ENCODE measurements at places on chromosomes 1 and 21.

- DNase-seq: no peak
These were observed 6.8 kb downstream of the HES2 start for GRCh38 chr1:6412896-6413295.

DNA sequence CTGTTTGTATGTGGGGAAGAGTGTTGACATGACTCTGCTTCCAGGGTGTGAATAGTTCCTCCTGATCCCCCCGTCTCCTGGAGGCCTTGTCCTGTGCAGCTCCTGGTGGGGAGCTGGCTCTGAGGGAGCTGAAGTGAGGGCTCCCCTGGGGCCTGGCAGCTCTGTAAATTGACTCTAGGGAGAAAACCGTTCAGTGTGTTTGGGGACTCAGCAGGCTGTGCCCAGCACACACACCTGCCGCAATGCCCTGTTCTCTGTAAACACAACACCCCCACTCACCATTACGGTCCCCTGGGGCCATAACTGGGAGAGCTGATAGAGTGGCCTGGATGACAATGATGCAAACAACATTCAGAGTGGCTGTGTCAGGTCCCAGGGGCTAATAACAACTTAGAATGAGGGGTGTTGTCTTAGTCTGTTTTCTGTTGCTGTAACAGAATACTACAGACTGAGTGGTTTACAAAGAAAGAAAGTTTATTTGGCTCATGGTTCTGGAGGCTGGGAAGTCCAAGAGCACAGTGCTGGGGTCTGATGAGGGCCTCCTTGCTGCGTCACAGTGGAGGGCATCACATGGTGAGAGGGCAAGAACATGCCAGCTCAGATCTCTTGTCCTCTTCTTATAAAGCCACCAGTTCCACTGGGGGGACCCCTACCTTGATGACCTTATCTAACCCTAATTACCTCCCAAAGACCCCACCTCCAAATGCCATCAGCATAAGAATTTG lies 15.3 kb downstream of the ADORA1 start:
- no peak for DNase-seq

- DNase-seq: no peak
These were observed 13.7 kb downstream of the EFCAB7 start for GRCh38 chr1:63537006-63537405.

DNA sequence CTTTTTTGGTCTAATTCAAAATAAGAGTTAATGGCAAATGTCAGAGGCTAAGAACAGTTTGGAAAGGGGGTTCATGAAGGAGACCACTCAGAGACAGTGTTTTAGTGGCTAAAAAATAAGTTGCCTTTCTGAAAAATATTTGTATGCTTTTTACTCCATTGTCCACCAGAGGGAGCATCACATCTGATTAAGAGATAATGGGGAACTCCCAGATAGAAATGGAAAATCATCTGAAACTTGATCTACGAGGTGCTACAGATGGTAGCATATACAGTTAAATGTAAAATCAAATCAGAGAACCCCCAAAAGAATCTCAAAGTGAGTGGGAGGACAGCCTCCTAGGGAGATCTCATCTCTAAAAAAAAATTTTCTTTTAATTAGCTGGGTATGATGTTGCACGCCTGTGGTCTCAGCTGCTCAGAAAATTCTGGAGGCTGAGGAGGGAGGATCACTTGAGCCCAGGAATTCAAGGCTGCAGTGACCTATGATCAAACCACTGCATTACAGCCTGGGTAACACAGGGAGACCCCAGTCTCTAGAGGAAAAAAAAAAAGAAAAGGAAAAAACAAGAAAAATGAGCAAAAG lies 9.7 kb downstream of the SMYD3 start:
- no peak for DNase-seq

GRCh38 chr1:202589190-202589930 lies 120.9 kb downstream of the SYT2 start:
- DNase-seq: no peak

- DNase-seq: no peak
These were observed 15.8 kb downstream of the ADGRB2 start for GRCh38 chr1:31748365-31748764.

DNA sequence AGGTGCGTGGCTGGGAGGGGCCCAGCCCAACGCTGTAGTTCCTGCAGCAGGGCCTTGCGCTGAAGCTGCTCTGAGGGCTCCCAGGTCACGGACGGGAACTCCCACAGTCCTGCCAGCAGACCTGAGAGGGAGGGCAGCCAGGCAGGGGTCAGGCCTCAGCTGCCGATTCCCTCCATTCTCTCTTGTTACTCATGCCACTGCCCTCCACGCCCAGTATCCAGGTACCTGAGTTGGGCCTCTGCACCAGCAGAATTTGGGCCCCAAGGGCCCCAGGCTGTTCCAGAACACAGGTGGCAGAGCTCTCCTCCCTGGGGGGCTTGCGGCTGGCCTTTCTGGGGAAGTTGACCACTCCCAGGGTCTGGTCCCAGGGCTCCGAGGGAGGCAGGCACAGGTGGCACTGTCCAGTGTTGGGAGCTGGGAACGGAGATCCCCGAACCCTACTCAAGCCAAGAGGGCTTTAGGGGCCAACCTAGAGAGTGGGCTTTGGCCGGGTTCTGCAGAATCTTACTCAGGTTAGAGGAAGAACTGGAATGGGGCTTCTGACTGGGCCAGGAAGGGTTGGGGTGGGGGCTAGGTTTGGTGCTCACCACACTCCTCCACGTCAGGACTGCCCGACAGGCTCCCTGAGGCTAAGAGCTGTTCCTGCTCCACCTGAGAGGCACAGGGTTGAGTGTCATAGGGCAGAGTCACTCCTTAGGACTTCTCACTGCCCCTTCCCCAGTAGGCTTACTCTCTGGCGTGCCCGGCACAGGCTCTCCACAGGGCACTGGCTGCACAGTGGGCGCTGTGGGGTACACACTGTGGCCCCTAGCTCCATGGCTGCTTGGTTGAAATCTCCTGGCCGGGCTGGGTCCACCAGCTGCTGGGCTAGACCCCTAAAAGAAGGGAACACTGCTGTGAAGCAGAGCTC lies 5.0 kb downstream of the HPDL start:
- no peak for DNase-seq

DNA sequence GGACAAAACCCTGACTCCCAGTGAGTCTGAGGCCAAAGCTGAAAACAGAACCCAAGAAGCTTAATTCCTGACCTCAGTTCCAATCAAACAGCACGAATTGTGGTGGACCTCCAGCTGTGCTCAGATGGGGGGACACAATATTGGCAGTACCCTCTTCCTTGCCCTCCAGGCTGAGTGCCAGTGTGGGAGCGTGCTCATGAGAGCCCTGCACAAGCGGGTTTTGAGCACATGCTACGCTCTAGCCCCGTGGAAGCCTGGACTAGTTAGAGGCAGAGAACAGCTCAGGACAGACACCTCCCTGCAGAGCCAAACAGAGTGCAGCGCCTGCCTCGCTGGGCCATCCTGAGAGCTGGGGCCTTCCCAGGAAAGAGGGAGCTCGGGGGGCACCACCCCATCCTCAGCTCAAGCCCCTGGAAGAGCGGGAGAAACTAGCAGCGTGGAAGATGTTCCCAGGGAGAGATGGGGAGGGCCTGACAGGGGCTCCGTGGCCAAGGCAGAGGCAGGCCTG lies 2.8 kb upstream of the SLC25A34 start:
- DNase-seq: no peak

GRCh38 chr1:232170909-232171308 lies 459.0 kb downstream of the SIPA1L2 start:
- no peak for DNase-seq

DNA sequence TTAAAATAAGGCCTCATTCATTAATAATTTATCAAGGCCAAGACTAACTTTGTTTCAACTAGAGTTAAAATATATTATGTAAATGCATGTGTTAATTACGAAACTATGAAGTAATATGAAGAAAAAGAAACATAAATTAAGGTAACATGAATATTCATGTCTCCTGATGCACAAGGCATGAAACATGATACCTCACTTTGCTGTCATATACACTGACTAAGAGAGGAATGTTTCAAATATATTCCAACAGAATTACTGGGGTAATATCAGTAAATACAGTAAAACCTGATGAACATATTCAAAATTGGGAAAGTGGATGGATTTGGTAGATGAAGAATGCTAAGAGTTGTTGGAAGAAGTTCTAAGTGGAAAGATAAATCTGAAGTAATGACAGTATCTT lies 274.6 kb downstream of the LRRC7 start:
- no peak for DNase-seq

- DNase-seq: no peak
These were observed 129.7 kb downstream of the DUSP10 start for GRCh38 chr1:221612047-221612777.

GRCh38 chr1:207040181-207040533 lies 7.6 kb upstream of the C1orf116 start:
- DNase-seq: no peak

GRCh38 chr1:201964261-201964660 lies 9.0 kb downstream of the TIMM17A start:
- no peak for DNase-seq

DNA sequence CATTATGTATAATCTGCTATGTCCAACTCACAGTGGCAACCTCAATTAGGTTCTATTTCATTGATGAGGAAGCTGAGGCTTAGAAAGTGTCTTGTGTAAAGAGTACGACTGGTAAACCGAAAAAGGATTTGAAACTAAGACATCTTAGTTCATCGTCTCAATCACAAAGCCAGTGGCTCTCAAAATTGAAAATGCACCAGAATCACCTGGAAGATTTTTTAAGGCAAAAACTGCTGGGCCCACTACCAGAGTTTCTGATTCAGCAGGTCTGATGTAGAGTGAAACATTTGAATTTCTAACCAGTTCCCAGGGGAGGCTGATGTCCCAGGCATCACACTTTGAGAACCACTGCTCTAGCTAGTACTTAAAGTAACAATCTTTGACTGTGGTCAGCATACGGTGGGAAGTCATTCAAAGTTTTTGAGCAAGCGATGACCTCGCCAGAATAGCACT lies 5.2 kb upstream of the LRRC53 start:
- DNase-seq: no peak

GRCh38 chr21:39874206-39874605 lies 7.0 kb downstream of the PCP4 start:
- DNase-seq: no peak
